ENCODE measurements at places on chromosomes 11 and 22.
A peak's percentile ranks its signal among the peaks of the same experiment; 100 is the strongest.

DNA sequence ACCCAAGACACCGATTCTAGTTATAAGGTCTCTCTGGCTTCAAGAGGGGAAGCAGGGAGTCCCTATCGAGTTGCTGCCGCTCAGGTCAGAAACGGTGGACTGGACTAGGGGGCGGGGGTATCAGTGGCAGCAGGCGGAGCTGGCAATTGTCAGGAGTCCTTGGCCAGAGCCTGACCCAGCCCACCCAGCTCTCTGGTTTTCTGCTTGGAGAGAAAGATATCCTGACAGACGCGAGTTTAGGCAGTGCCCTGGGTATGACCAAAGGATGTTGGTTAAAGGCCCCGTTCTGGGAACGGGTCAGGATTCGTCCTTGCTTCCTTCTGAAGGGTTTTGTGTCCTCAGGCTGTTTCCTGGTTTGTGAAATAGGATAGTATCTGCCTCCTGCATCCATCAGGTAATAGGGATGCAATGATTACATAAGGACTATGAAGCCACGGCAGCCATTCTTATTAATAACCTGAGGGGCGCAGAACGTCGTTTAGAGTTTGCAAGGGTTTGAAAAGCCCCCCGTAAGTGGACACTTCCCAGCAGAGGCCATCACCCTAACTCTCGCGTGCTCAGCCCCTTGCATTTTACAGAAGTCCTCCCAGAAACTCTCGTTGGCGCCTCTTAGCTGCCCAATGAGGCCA, 700 bp upstream of the DEPDC5 start:
- DNase-seq, result peak; percentile 75

DNA sequence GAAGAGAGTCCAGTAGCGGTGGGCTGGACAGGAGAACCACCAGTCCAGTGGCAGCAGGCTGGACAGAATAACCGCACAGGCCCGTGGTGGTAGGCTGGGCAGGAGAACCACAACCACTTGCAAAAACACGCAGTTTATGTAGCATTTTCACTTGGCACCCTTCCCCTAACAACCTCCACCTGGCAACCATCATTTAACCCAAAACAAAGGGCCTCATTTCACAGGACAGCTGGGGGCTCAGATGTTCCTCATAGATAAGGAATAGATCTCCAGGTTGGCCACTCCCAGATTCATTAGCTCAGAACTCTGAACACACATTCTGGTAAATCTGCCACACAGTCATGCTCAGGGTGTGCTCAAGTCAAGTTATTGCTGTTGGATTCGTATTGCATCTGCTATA, 41.2 kb downstream of the SYTL2 start:
- DNase-seq, result peak; percentile 13

DNA sequence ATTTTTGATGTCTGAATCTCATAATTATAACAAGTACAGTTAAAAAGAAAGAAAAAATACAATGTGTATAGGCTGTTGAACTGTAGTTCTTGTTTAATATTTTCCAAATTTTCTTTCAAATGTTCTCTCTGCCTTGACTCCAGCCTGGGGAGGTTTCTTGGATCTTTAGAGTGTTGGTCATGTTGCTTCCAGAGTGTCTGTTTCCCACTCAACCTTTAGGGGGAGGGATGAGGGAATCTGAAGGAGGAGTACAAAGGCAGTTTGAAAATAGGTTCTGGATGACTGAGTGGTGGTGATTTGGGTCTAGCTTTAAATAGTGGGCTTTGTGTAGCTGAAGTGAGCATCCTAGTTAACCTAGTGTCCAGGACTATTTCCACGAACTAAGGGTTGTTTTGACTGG, 2.0 kb downstream of the CTNND1 start:
- DNase-seq, result peak; percentile 54

- peak; percentile 72 for DNase-seq
Observed at GRCh38 chr11:63017306-63017974, 1.8 kb upstream of the SLC22A8 start.

DNA sequence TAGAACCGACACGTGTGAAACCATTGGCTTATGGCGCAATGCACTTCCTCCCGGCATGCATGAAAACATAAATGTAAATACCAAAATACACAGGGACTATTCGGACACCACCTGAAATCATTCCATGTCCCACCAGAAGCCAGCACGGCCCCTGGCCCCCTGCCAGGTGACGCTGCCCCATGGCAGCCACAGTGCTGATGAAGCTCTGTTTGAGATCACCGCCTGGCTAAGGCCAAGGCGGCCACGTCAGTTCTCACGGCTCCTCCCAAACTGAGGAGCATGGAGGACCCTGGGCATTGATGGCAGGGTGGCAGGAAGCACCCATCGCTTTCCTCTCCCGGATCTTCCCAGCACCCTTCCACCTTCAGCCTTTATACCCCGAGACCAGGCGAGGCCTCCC, 89.5 kb downstream of the CDKN1C start:
- DNase-seq, result no peak

DNA sequence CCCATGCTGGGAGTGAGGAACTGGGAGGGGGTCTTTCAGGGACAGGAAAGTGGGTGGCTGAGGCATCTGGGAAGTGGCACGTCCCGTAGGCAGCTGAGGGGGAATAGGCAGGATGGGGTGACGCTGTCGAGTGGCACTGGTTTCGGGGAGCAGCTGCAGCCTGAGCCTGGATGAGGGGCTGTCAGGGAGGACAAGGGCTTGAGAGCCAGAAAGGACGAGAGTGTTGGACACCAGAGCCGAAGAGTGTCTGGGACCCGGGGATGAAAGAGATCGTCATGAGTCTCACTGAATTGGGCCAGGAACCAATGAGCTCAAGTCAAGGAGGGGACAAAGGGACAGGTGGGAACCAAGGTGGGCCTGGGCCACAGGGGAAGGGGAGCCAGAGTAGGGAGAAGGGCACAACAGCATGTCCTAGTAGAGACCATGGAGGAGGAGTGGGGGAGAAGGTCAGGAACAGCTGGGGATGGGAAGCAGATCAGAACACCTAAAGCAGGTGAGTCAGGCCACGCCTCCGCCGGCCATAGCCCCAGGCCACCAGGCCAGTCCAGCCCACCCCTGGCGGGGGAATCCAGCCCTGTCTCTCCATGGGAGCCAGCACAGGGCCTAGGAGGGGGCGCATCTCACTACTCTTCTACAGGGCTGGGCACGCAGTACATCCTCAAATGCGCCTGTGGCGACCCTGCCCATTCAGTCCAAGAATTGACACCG, 4.2 kb downstream of the RAB3IL1 start:
- no peak for DNase-seq

DNA sequence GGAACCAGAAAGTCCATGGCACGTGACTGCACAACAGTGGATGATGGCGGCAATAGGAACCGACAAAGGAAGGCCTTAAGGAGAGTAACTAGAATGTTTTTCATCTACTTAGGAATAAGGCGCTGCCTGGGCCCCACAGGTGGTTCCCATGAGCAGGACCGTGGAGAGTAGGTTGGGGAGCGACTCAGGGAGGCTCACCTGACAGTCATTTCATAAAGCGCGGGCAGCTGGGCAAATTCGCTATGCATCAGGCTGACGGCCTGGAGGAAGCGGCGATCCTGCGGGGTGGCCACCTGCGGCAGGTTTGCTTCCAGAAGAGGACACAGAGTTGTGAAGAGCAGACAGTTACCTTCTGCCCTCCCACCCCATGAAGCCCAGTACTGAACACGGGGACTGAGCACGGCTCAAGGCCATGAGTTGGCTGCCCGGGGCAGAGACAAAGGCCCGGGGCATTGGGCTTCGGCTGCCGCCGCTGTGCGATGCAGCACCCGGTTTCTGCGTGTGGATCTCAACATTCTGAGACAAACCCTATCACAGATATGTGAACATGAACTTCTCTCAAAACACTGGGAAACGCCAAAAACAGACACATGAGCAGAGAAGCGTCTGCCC, 25.8 kb downstream of the HPS4 start:
- DNase-seq, result no peak

DNA sequence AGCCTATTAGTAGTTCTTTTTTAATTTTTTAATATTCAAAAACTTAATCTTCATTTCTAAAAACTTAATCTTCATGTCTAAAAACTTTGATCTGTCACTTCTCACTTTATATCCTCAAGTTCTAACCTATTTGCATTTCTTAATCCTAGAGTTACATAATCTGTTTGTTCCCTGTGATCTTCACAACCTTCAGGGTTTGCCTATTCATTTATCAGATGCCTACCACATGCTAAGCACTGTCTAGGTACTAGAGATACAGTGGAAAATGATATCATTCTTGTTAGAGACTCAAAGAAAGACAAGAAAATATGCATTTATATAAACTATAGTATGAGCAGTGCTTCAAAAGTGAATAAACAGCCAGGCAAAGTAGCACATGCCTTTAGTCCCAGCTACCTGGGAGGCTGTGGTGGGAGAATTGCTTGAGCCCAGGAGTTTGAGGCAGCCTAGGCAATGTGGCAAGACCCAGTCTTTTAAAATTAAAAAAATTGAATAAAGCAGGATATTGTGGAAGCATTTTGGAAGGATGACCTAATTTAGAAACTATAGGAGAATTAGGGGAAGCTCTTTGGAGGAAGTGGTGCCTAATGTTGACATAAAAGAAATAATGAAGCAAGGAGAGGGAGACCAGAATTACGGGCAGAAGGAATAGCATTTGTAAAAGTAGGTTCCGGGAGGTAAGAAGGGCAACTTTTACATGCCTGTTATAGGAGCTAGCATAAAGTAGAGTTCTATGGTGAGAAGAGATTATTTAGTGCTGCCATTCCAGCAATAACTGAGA, 54.4 kb upstream of the GRK2 start:
- DNase-seq, result no peak

DNA sequence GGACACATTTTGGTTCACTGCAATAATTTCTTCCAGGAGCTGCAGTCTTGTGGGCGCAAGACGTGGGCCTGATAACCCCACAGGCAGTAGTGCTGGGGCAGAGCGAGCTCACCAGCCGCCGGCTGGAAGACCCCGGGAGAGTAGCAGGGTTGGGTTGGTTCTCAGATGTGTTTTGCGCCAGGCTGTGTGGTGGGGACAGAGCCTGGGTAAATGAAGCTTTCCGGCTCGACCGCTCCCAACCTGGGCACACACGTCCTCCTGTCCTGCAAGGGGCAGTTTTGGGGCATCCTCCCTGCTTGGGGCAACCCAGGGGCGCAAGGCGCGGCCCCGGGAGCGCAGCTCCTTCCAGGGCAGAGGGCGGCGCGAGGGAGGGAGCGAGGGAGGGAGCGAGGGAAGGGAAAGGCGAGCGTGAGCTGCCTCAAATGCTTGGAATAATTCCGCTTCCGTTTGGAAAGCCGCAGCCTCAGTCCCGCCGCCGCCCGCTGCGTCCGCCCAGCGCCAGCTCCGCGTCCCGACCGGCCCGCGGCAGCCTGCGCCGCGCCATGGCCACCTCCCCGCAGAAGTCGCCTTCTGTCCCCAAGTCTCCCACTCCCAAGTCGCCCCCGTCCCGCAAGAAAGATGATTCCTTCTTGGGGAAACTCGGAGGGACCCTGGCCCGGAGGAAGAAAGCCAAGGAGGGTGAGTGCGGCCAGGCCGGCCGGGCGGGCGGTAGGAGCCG, at the start of gene PARVA:
TSS of gene PARVA (plus strand) at position 466 of the 718 bp plus-strand sequence. CDS start at position 543, 77 bp downstream.
- peak; percentile 88 for DNase-seq
